Activated CD8-positive, alpha-beta memory T cell treated with anti-CD3 and anti-CD28 coated beads for 1 hour (primary cell): ENCODE measurements at places on chromosomes 3 and 15.

- no peak for DNase-seq
Observed at GRCh38 chr3:86921971-86922680, 68.8 kb downstream of the VGLL3 start.

GRCh38 chr3:177561769-177562392, 364.6 kb upstream of the TBL1XR1 start:
- DNase-seq, result no peak

DNA sequence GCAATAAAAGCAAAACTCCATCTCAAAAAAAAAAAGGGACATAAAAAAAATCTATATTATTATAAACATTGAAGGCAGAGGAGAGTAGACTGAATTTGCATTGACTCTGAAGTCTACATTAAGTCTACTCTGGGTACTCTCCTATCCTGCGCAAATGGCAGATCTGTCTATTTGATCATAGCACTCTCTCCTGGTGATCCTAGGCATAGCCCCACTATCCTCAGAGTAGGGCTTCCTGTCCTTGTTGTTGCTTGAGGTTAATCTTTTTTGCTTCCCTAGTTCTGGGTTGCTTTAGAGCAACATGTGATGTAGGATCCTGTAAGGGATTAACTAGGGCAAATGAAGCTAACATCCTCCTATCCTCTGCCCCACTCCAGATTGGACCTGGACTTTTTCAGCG, 82.1 kb upstream of the LRRFIP2 start:
- DNase-seq, result no peak

DNA sequence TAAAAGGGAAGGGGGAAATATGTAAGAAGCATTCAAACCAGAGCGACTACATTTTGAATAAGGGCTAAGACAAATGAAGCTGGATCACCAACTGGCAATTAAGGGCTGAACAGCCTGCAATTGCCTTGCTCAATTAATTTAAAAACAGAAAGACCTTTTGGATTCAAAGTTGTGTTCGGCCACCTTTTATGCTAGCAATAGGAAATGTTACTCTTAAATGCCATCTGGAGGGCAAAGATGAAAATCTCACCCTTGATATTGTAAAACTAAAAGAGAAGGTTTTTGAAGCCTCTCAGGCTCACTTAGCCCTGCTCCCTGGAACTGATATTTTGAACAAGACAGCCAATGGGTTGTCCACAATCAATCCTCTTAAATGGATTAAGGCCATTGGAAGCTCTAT, 44.2 kb downstream of the ACAD9 start:
- DNase-seq, result no peak

DNA sequence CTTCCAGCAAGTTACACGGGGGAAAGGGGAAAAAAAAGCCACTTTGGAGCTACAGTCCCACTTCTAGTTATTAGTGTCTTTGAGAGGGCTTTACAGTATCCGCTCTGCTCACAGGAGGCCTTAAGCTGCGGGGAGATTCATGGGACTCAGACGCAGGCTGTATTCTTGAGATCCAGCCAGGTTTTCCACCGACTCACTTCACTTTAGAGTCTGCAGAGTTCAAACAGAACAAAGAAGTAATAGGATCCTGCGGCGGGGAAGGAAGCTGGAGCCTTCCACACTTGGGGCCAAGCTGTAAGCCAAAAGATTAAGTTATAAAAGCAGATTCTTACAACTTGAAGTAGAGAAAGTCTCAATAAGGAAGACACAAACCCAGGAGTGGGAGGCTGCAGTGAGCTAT, 60.2 kb upstream of the FAM174B start:
- DNase-seq, result no peak

- no peak for DNase-seq
Observed at GRCh38 chr15:37100966-37101215, 542 bp upstream of the MEIS2 start.

DNA sequence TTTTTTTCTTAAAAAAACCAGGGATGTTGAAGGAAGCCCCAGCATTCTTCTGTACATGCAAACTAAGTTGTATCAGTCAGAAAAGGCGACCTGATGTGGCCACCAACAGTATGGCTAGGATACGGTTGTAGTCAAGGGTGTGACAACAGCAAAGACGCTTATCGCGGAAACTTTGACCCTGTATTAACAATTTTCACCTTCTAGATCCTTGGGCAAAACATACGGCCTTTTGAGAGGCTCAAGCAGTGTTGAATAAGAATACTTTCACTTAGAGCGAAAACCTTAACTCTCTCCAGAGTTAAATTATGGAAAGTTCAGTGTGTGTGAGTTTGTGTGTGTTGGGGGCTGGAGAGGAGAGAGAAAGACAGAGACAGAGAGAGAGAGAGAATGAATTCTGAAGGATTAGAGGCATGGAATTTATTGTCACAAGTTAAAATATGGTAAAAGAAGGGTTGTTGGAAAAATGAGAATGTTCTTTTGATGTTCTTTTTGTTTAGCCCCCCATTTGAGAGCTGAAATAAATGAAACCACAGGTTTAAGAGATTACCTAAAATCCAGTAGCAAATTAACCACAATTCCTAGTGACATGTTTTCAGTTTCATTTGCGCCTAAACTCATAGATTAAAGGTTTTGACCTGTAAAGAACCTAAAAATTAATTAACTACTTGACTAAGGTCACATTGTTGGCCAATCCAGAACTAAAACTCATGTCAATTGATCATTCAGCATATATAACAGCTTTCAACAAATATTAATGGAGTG, 9.2 kb downstream of the ALCAM start:
- DNase-seq, result no peak

DNA sequence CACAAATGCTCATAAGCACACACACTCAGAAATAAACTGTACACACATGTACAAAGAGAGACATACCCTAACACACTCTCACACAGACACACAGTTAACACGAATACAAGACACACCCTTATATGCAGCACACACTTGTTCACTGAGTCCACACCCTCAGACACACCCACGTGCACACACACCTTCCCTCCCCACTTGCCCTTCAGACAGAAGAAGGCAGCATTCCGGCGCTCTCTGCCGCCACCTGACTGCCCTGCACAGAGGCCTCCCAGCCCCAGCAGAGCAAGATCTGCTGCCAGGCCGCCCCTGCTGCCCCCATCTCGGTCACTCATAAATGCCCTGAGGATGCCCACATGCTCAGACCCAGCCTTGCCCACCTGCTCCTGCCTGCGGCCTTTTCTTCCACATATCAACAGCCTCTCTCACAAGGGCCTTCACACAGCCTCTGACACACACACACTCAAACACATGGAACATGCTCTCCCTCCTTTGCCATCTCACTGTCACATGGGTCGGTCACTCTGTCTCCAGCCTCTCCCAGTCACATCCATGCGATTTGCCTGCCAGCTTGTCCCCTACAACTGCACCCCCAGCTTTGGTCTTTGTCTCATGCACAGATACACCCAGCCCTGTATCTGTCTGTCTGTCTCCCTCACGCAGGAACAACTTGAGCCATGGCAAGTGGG, 71.1 kb downstream of the EPHB3 start:
- no peak for DNase-seq

- DNase-seq, result no peak
Observed at GRCh38 chr3:11651900-11652299, 8.2 kb upstream of the VGLL4 start.

- DNase-seq, result no peak
Observed at GRCh38 chr3:134029256-134029733, 430 bp downstream of the SLCO2A1 start.

DNA sequence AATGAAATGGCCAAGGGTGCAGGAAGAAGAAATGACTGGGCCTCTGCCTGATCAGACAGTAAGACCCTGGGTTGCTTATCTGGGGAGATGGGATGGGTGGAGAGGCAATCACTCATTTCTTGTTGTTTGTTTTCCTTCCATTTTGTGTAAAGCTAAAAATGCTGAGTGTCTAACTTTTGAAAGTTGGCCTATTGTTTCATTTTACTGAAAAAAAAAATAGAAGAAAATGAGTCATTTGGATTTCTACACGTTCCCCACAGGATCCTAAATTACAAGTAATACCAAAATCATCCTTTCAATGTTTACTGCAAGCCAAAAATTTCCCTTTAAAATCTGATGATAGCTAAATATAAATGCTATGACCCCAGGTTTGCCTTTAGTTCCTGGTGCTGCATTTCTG, 30.6 kb downstream of the PTX3 start:
- no peak for DNase-seq

DNA sequence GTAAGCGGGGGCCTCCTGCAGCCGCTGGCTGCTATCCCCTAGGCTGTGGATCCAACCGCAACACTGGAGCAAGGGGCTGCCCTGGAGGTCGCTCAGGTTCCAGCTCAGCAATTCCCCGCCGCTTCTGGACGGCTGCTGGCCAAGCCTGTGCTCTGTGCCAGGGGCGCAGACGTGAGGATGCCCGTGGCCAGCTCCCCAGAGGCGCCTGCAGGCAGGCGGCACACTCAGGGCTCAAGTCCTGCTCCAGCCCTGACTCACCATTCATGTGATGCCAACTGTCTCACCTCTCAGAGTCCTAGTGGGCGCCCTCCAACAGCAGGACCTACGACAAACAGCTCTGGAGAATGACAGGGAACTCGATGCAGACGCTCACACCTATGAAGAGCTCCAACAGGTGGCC, 31.6 kb downstream of the KLHL25 start:
- no peak for DNase-seq

- no peak for DNase-seq
Observed at GRCh38 chr3:183264268-183264667, 11.2 kb downstream of the B3GNT5 start.

GRCh38 chr3:110164632-110165369, 827.5 kb upstream of the DPPA4 start:
- no peak for DNase-seq

- DNase-seq, result no peak
Observed at GRCh38 chr3:38563886-38564270, 67.7 kb downstream of the EXOG start.

DNA sequence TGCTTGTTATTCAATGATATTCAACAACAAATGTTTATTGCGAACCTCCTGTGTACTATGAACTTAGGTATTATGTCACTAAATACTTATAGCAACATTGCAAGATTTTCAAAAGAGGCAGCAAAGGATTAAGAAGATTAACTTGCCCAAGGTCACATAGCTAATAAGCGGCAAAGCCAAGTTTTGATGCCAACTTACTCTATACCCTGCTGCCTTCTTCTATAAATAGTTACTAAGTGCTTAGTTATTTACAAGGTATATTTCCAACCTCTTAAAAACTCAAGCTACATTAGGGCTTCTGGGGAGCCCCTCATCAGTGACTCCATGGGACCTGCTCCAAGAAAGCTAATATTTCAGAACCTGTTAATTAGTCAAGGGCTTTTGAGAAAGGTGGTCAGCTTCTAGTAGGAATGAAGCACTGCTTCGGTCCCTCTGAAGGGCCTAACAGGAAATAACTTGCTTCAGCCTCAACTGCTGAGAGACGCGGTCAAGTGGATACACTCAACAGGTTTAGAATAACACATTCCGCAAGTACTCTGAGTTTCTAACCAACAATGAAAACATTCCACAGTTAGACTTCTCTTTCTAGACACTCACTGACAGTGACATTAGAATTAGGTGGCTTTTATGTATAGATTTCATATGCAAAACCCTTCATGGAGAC, 125.5 kb downstream of the DGKG start:
- DNase-seq, result no peak

GRCh38 chr15:70512772-70513362, 250.5 kb downstream of the UACA start:
- no peak for DNase-seq

GRCh38 chr15:70605606-70606410, 157.6 kb downstream of the UACA start:
- DNase-seq, result no peak

DNA sequence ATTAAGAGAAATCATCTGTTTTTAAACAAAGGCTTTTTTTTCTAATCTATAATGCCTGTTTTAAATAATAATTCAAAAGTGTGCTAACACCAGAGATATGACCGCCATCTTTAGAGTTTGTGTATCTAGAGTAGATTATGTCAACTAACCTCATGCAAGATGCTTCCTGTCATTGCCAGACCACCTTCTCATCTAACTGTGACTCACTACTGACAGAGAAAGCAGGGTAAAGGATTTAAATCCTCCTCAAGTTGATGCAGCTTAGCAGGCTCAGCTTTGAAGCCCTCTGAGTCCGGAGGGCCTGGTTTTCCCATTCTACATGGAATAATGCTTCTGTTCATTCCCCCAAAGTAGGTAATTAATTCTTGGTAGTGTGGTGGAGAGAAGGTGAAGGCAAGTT, 108.5 kb downstream of the ECT2 start:
- DNase-seq, result no peak

DNA sequence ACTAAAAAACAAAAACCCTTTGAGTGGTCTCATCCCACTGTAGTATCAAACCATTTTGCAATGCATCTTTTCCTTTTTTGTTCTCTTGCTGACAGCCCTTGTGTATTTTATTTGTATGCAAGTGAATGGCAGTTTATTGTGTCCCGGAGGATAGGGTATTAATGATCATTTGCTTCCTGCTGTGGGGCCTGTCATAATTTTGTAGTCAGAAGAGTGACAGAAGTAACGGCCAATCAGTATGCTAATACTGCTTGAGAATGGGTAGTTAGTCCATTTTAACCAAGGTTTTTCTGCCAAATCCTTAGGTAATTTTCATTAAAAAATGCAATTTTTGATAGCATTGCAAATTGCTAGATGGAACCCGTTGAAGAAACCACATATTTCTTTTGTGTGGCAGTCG, 75.5 kb upstream of the PLSCR5 start:
- DNase-seq, result no peak

DNA sequence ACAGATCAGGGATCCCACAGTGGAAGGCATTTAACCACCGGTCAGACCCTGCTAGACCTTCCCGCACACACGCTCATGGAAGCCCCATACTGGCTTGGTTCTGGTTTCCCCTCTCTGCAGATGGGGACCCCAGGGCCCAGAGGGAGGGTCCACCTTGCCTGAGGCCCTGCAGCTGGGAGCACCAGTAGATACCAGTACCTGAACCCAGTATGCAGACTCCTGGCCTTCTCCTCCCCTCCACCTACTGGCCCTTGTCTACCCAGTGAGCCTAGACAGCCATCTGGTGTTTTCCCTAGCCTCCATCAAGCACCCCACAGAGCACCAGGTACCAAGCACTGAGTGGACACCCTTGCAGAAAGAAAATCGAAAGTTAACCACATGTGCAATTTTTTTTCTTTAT, 65.1 kb downstream of the MEGF11 start:
- DNase-seq, result no peak

DNA sequence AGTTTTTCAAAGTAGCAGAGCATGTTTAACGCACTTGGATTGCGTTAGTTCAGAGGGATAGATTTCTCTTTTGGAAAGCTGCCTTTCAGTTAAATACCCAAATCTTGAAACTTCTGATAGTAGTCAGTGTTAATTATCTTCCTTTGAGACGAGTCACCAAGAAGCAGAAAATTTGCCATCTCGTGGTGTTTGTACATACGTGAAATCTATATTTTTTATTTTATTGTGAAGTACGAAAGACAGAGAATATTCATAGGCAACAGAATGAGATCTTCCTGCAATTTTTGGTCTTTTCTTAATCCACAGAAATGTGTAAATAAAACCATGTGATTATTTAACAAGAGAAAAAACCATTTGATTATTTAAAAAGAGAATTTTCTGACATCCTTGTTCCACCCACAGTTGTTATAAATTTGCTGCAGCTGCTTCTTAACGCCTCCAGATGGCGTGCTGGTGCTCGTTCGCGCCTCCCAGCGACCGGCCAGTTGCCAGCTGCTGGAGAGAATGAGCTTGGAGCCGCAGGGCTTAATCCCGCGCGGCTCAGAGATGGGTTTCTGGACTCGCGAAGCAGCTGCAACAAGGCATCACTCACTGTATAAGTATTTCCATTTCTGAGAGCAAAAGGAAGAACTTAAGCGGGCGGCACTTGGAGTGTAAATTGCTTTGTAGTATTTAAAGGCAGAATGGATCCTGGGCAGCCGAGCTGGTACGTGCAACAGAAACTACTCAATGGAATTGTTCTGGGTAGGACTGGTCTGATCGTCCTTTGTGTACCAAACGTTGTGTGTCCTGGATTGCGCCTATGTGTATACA, 10.5 kb upstream of the SLITRK3 start:
- no peak for DNase-seq

GRCh38 chr3:10470120-10471053, 35.0 kb downstream of the ATP2B2 start:
- no peak for DNase-seq
